ENCODE measurements at places on chromosomes 16 and 17.

DNA sequence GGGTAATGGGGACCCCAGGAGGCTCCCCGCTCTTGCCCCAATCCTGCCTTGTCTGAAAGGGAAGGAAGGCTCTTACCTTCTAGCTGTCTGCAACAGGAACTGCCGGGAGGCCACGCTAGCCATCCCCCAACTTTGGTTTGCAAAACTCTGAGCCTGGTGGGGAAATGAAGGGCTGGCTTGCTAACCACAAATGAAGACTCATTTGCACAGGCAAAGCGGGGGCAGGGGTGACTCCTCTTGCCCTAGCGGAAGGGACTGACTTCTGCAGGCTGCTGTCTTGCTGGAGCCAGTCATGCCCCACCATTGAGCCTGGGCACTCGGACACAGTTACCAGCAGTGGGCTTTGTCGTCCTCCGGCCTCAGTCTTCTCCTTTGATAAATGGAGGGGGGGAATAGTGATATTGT, 52.6 kb downstream of the PLCG2 start:
- no peak for DNase-seq

- no peak for DNase-seq
Measured at GRCh38 chr17:2138318-2138717, 83.4 kb downstream of the HIC1 start.

DNA sequence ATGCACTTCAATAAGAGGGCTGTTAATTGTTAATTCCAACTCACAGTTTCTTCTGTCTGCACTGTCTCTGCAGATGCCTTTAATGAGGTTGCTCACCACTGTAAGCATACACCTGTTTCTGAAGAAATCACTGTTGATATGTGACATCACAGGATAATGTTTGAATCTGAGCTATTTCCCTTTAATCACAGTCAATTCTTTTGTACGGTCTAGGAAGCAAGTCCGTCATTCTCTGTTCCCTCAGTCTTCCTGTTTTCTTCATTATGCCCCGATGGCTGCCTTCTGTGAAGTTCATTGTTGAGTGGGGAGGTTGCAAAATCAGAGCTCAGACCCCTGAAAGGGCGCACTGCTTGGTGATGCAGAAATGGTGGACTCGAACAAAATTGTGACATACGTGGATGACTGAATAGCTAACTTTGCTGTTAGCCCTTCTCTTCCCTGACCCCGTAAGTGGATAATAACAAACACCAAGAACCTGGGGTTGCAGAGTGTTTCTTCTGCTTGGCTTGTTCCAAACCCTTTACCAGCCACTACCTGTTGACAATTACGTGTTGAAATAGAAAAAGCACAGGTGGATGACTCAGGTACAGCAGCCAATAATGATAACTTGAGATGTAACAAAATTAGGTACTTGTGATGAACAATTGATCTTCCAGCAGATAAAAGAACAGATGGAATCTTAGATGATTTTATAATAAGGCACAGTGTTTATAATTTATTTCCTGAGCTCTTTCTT, 71.9 kb upstream of the AXIN2 start:
- no peak for DNase-seq

GRCh38 chr17:11935734-11936406, 61.4 kb downstream of the ZNF18 start:
- DNase-seq: peak; percentile 43

DNA sequence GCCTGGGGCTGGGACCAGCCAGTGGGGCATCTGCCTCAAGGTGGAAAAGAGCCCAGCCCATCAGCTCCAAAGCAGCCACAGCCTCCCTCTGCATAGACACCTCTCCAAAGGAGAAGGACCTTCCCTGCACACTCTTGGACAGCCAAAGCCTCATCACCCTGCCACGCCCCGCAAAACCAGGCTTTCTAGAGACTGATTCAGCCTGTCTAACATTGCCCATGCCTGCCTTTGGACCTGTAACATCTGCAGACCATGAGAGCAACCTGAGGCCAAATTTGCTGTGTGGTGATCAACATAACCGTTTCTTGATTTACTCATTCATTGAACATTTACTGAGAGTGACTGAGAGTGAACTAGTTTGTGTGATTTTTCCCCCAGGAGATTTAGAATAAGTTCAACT, 219.7 kb upstream of the HSBP1 start:
- no peak for DNase-seq

- DNase-seq: no peak
Measured at GRCh38 chr16:51035110-51035498, 116.0 kb downstream of the SALL1 start.

DNA sequence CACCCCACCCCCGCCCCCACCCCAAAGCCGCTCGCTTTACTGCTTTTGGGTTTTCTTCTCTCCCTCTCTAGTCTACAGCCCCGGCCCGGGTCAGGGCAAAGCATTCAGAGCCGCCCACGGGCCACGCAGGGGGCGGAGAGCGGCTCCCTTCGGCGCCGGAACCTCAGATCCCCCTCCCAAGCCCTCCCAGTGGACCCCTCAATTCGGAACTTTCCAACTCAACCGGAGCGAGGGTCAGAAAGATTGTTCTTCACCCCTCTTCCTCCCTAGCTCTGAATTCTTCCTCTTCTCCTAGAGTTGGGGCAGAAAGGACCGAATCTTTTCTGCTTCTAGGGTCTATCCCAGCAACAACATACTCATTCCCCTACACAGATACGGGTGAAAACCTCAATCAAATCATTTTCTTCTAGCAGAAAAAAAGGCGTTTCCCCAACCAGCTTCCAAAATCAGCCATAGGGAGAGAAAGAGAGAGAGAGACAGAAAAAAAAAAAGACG, 1.0 kb downstream of the HOXB2 start:
- no peak for DNase-seq

GRCh38 chr16:68257251-68257905, 6.9 kb upstream of the SLC7A6 start:
- no peak for DNase-seq

- no peak for DNase-seq
Measured at GRCh38 chr16:86635176-86635876, 57.0 kb downstream of the FOXL1 start.

DNA sequence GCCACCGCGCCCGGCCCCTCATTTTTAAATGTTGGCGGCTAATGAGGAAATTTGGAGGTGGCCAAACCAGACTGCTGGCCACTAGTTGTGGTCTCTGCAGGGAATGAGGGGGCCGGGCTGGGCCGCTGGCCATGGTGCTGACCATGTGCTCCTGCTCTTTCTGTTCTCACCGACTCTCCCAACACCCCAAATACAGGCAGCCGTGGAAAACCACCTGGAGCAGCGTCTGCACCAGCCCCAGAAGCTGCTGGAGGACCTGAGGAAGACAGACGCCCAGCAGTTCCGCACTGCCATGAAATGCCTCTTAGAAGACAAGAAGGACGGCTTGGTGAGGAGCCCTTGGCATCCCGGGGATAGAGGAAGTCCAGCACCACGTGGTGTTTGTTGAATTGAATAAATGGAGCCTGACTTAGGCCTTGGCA, 21.3 kb downstream of the OTOA start:
- no peak for DNase-seq

DNA sequence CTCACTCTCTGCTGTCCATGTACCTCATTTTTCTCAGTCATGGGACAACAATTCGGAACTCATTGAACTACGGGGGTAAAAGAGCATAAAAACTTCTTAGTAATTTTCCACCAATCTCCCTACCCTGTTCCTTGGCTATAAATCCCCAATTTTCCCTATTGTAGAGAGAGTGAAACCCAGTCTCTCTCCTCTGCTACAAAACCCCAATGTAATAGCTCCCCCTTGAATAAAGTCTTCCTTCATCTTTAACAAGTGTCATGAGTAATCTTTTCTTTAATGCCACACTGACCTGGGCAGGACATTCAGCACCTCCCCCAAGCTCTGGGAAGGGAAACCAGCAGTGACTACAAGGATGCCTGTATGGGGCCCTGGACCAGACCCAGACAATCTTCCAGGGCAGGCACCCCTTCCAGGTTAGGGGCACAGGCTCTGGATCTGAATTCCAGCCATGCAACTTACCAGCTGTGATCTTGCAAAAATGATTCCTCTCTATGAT, 10.2 kb upstream of the EIF1 start:
- DNase-seq: no peak

- no peak for DNase-seq
Measured at GRCh38 chr16:58402796-58403195, 10.5 kb downstream of the GINS3 start.

GRCh38 chr16:85096921-85097320, 15.4 kb downstream of the CIBAR2 start:
- no peak for DNase-seq

- no peak for DNase-seq
Measured at GRCh38 chr17:73099511-73099910, 7.0 kb upstream of the SLC39A11 start.

DNA sequence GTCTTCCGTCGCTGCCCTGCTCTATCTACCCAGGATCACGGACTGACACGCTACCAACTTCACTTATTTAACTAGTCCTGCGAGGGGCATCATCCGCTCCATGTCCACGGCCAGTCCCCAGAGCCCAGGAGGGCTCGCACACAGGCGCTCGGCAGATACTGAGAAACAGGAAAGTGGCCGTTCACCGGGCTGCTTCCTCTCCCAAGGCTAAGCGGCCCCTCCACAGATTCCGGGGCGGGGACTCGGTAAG, 388 bp downstream of the OXLD1 start:
- no peak for DNase-seq

- no peak for DNase-seq
Measured at GRCh38 chr17:74070998-74071679, 132.3 kb upstream of the RPL38 start.

DNA sequence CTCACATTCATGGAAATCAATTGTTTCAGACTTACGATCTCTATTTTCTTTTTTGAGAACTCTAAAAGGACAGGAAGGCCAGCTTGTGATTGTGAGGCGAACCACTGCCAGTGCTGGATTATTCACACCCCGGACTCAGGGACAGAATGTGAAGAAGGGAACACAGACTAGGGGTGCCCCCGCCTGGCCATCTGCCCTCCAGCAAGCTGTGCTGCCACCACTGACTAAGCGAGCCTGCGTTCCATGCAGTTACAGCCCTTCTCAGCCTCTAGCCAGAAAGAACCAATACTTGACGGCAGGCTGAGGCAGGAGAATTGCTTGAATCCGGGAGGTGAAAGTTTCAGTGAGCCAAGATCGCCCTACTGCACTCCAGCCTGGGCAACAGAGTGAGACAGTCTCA, 2.8 kb downstream of the HAGH start:
- peak; percentile 52 for DNase-seq

DNA sequence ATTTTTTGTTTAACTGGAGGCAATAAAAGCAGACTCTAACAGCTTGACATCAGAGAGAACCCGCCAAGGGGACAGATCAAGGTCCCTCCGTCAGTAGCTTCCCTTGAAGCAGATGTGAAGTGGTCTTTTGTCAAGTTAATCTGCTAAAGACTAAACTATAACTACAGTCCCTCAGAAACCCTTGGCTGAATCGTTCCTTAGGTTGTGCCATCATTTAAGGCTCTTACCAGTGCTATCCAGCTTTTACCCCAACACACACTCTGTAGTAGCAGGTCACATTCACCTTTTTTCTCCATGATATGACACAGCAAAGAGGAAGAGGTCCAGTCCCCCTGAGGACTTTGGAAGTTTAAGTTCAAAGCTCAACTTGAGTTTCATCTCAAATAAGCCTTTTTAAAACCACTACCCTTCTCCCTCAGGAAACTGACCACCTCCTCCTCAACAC, 49.7 kb downstream of the ERN1 start:
- no peak for DNase-seq

DNA sequence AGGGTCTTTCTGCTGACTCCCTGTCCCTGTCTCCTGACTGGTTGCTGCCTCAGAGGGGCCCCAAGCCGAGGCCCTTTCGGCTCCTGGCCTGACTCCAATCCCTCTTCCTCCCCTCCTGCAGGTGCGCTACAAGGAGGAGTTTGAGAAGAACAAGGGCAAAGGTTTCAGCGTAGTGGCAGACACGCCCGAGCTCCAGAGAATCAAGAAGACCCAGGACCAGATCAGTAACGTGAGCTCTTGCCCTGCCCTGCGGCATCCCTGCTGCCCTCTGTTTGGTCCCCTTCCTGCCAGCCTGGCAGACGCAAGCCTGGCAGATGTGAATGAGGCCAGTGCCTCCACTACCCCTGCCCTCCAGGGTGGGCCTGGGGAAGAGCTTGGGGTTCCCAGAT, 27.1 kb upstream of the LASP1NB start:
- no peak for DNase-seq

DNA sequence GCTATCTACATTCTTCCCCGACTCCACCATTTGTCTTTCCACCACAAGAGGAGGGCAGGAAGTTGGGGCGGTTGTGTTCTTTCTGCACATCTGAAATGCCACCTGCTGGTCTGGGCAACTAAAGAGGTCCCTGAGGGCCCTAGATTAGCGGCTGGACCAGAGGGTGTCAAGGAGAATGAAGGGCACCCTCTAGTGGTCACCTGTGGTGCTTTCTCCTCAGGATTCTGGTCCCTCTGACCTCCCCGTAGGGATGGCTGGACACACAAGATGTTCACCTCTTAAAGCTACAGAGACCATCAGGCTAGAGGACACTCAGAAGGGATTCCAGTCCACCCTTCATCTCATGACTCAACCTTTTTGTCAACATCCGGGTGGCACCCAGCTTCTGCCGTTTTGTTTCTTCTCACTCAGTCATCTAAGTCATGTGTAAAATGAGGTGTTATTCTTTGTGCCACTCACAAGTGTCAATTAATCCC, 2.9 kb upstream of the SCIMP start:
- no peak for DNase-seq

GRCh38 chr17:27776882-27777624, 23.3 kb downstream of the NOS2 start:
- DNase-seq: no peak
